Muscle of leg (tissue), 16 donors: ENCODE measurements at places on chromosomes 1 and 21. TPM values are rescaled to one million over a fixed set of nuclear protein-coding genes. Genes with fewer than 3 reads are reported as not detected.

Gene DIO1
- polyA plus RNA-seq: 0.15 TPM

Gene LRRC3
- 2.5 TPM for polyA plus RNA-seq

Gene KCNH1
- polyA plus RNA-seq: 0.45 TPM

Gene VANGL2
- 12.2 TPM for polyA plus RNA-seq

Gene AMY2A
- polyA plus RNA-seq: not detected

Gene ERMAP
- polyA plus RNA-seq: 7.6 TPM

Gene SPATA17
- polyA plus RNA-seq: 4.3 TPM

Gene LMX1A
- polyA plus RNA-seq: 0.37 TPM

Gene SEMA6C
- 95.4 TPM for polyA plus RNA-seq

Gene KIAA1614
- 11.3 TPM for polyA plus RNA-seq

Gene C8A
- polyA plus RNA-seq: not detected

Gene IFNLR1
- 0.06 TPM for polyA plus RNA-seq

Gene HSPB7
- polyA plus RNA-seq: 136 TPM

Gene TNN
- polyA plus RNA-seq: 5.5 TPM

Gene TGFBR3
- polyA plus RNA-seq: 25.1 TPM

Gene CR1
- 1.1 TPM for polyA plus RNA-seq

Gene ANP32E
- 54.6 TPM for polyA plus RNA-seq

Gene SPATA1
- polyA plus RNA-seq: 1.0 TPM

Gene OR2T35
- not detected for polyA plus RNA-seq

Gene S100A2
- 1.4 TPM for polyA plus RNA-seq

Gene FAM151A
- polyA plus RNA-seq: 1.3 TPM

Gene RPL11
- 3,093 TPM for polyA plus RNA-seq

Gene SH2D1B
- polyA plus RNA-seq: 0.21 TPM

Gene TEDDM1
- not detected for polyA plus RNA-seq

Gene NR5A2
- polyA plus RNA-seq: 2.0 TPM

Gene USH2A
- 0.07 TPM for polyA plus RNA-seq

Gene INKA2
- polyA plus RNA-seq: 61.9 TPM

Gene HSD3B1
- polyA plus RNA-seq: 0.41 TPM

Gene SPRR2D
- not detected for polyA plus RNA-seq

Gene AJAP1
- polyA plus RNA-seq: 0.74 TPM

Gene GBP7
- not detected for polyA plus RNA-seq

Gene PLA2G2C
- polyA plus RNA-seq: not detected

Gene CLCA2
- polyA plus RNA-seq: 0.11 TPM

Gene KCNJ9
- 0.04 TPM for polyA plus RNA-seq

Gene UMODL1
- not detected for polyA plus RNA-seq

Gene C1orf141
- polyA plus RNA-seq: not detected

Gene TSACC
- 0.24 TPM for polyA plus RNA-seq

Gene PTCH2
- 7.9 TPM for polyA plus RNA-seq

Gene MIGA1
- polyA plus RNA-seq: 10.9 TPM

Gene CHI3L1
- polyA plus RNA-seq: 1.1 TPM

Gene CRYAA
- polyA plus RNA-seq: not detected

Gene TRAF5
- polyA plus RNA-seq: 19.5 TPM

Gene KCNA3
- 0.09 TPM for polyA plus RNA-seq

Gene NID1
- 204 TPM for polyA plus RNA-seq

Gene PAX7
- 54.8 TPM for polyA plus RNA-seq

Gene PI4KB
- 49.6 TPM for polyA plus RNA-seq

Gene FNDC5
- 228 TPM for polyA plus RNA-seq

Gene LIPI
- polyA plus RNA-seq: 0.30 TPM

Gene VSIG8
- not detected for polyA plus RNA-seq

Gene MAN1C1
- polyA plus RNA-seq: 9.7 TPM
